ENCODE measurements at places on chromosomes 1 and 21. TPM values are rescaled to one million over a fixed set of nuclear protein-coding genes. Genes with fewer than 3 reads are reported as not detected.

Gene LENEP
- not detected for total RNA-seq

Gene CLEC20A
- not detected for total RNA-seq

Gene TBX19
- total RNA-seq, result 0.50 TPM

Gene MATN1
- not detected for total RNA-seq

Gene ZBTB18
- 28.8 TPM for total RNA-seq

DNA sequence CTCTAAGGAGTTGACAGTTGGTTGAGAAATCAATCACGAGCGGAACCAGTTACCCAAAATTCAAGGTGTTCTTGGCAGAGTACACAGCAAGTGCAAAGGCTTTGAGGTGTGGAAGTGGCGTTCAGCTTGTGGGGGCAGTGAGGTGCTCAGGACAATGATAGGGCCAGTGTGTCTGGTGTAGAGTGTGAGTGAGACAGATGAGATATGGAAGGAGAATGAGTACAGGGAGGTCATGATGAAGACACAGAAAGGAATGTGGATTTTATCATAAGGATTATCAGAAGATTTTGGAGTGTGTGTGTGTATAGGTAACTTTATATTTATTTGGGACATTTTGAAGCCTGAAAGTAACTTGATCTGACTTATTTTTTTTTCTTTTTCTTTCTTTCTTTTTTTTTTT is 40.9 kb downstream of the IFI44 start:
- DNase-seq, result no peak

DNA sequence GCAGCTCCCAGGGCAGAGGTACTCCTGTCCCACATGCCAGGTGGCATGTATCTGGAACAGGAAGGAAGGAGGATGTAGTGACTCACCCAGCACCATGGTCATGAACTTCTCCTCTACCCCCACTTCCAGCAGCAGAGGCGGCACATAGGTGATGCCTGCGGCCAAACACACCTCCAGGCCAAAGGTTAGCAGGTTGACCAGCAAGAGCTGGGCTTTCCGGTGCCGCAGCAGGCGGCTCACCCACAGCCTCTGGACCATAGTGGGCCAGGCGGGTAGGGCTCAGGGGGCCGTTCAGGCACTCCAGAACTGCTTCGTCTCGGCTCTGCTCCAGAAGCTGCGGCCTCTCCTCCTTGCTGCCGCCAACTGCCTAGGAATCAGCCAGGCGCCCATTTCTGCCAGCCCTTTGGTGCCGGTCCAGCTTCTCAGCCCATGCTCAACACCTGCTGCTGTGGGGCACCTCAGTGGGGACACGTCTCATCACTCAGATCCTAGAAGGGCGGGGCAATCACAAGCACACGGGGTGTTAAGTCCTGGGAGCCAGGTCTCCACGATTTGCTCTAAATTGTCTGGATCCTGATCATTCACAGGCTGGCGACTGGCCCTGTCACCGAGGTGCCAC is 15.8 kb downstream of the SLC45A3 start:
- DNase-seq, result peak; percentile 67

DNA sequence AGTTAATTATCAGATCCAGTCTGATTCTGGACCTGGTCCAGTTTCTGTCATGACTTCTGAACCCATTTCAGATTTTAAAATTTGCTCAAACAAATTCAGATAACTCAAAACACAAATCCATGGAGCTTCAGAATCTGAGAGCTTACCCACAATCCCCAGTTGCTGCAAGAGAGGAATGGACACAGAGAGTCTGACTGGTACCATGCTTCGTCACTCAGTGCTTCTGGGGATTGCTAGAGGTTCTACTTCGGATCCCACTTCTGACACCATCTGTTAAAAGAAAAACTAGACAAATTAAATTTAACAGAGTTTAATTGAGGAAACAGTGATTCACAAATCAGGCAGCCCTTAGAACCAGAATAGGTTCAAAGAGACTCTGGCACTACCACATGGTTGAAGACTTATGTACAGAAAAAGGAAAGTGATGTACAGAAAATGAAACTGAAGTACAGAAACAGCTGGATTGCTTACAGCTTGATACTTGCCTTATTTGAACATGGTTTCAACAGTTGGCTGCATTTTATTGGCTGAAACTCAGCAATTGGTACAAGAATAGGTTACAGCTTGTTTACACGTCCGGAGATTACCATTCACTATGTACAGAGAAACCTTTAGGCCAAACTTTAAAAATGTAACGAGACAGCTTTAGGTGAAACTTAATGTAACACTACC is 60.7 kb upstream of the TEKT2 start:
- DNase-seq, result no peak

- peak; percentile 57 for DNase-seq
These were observed 8.3 kb downstream of the TSACC start for GRCh38 chr1:156346636-156347035.

GRCh38 chr1:70140343-70140742 is 65.0 kb downstream of the LRRC40 start:
- no peak for DNase-seq

- peak; percentile 44 for DNase-seq
These were observed 102.7 kb upstream of the CD55 start for GRCh38 chr1:207218512-207219362.

- DNase-seq, result no peak
These were observed 91.0 kb downstream of the KCNT2 start for GRCh38 chr1:196517193-196517592.

DNA sequence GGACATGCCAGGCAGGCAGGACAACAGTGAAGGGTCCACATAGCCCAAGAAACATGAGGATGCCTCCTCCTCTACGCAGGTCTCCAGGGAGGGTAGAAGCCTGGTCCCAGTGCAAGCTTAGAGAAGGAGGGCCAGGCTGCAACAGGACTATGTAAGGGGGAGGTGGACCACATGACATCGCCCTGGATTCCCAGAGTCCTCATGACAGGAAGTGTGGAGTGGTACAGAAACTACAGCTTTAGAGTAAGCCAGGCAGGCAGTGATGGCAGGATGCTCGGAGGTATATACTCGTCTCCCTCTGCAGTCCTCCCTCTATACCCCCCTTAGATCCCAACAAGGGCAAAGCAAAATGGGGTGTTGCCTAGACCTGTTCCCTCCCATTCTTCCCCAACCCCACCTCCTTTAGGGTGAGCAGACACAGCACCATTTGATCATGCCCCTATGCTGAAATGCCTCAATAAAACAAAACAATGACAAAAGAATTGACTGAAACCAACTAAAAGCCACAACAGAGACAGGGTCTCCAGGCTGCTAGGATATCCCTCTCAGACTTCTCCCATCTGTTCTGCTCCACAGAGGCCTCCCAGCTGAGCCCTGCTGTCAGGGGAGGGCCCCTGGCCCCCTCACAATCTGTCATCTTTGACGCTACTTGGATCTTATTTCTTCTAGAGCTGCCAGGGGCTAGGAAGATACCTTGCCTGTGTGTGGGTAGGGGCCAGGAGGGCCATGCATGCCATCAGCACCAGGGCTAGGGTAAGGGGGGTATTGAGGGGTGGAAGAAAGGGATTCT is 13.1 kb downstream of the FAM78B start:
- no peak for DNase-seq

- no peak for DNase-seq
These were observed 143.8 kb downstream of the DAB1 start for GRCh38 chr1:57279909-57280666.

DNA sequence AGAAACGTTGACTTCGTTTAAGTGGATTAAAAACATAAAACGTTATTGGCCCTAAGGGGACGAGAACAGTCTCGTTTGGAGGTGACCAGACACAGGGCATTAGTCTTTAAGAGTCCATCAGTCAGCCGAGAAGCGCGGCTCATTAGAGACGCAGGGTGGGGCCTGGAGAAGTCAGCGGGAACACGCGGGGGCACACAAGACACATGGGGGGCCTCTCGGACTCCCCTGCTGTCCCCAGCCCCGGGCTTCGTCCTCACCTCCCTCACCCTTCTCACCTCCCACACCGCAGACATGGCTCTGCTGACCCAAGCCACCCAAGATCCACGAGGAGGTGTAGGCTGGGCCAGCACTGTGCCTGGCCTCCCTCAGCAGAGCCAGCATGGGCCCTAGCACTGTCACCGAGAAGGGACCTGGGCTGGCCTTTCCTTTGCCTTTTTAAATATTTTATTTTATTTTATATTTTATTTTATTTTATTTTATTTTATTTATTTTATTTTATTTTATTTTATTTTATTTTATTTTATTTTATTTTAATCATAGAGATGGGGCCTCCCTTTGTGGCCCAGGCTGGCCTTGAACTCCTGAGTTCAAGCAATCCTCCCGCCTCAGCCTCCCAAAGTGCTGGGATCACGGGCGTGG is 48.9 kb downstream of the MORN1 start:
- no peak for DNase-seq

GRCh38 chr1:234841281-234841680 is 231.3 kb upstream of the IRF2BP2 start:
- DNase-seq, result no peak
